ENCODE measurements at places on chromosomes 5 and 9.

- DNase-seq = no peak
Measured at GRCh38 chr5:142110046-142110531, 1.5 kb downstream of the NDFIP1 start.

- no peak for DNase-seq
Measured at GRCh38 chr5:10355071-10355889, 1.8 kb downstream of the MARCHF6 start.

DNA sequence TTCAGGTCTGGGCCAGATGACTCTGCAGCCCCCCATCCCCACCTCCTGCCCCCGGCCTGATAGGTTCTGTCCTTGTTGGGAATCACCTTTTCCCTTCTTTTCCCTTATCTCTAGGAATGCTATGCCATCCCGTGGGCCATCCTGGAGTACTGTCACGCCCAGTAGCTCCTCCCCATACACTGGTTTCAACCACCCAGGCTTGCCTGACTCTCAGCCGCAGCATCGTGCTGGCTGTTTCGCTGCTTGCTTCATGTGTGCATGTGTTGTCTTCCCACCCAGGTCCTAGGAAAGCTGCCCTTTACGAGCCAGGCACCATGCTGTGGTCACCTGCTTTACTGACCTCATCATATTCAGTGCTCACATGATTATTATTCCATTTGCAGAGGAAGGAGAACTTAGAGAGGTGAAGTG is 71.8 kb downstream of the ANGPTL2 start:
- DNase-seq = no peak

DNA sequence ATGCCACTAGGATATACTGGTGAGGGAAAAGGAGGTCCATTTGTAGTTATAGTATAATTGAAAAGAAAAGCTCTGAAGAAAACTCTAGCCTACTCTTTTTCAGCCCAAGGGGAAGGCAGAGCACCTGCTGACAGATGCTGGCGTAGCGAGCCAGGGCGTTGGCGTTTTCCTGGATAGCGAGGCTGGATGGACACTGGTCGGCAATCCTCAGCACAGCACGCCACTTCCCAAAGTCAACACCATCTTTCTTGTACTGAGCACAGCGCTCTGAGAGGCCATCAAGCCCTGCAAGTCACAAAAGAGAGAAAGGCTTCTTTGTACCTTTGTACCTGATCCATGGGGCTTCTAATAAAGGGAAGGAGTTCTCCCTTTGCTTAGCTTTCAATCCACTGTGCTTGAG is 8.2 kb downstream of the ALDOB start:
- no peak for DNase-seq

- no peak for DNase-seq
Measured at GRCh38 chr9:95517559-95518425, 1.0 kb upstream of the PTCH1 start.

GRCh38 chr9:37329576-37329975 is 92.9 kb upstream of the GRHPR start:
- DNase-seq = no peak

GRCh38 chr5:107671742-107672210 is 1.0 kb upstream of the EFNA5 start:
- no peak for DNase-seq

- DNase-seq = no peak
Measured at GRCh38 chr9:90457386-90458190, 185.0 kb downstream of the DIRAS2 start.

GRCh38 chr5:10583663-10584572 is 20.0 kb downstream of the ANKRD33B start:
- no peak for DNase-seq

DNA sequence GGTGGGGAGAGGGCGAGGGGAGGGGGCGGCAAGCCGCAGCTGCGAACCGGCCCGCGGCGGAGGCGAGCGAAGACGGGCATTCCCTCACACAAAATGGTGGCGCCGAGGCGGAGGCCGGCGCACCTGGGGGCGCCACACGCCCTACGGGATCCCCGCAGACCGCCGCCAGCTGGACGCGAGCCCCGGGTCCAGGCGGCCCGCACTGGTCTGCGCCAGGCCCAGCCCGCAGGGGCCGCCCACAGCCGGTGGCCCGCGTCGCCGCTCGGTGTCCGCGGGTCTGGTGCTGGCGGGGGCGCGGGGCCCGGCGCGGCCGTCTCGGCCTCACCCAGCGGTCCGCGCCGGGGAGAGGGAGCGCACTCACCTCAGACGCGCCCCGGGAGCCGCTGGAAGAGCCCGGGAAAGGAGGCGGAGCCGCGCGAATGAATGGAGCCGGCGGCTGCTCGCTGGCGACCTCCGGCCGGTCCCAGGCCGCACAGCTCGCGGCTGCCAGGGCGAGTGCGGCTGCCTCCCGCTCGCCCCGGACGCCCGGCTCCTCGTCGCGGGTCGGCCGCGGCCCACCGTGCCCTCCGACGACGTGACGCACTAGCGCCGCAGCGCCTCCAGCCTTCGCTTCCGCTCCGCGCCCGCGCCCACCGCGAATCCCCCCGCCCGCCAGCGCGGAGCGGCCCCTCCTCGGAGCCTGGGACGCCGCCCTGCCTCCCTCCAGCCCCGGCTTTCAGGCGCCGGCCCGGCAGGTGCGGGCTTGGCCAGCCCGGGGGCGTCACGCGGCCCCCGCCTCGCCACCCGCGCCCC is at the start of gene FAM169A:
TSS of gene FAM169A (minus strand) at position 584 of the 792 bp plus-strand sequence. CDS start 24,711 bp downstream, outside the sequence.
- DNase-seq = peak; percentile 52

GRCh38 chr9:20395651-20396050 is 226.6 kb downstream of the MLLT3 start:
- DNase-seq = no peak

- DNase-seq = no peak
Measured at GRCh38 chr5:96219580-96220281, 213.3 kb downstream of the PCSK1 start.

DNA sequence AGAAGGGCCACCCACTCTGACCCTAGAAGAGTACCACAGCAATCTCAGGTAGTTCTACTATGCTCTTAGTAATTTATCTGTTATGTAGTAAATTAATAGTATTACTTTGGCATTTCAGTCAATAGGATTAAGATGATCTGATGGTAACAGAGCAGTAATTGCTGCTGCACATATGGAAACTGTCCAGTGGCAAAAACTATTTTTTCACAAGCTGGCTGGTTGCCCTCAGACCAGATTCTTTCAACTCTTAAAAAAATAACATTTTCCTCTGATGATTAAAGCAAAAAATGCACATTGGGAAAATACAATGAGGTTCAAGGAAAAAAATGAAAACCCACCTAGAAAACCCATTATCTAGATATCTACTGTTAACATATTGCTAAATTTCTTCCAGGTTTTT is 19.7 kb downstream of the GLRA1 start:
- DNase-seq = no peak

DNA sequence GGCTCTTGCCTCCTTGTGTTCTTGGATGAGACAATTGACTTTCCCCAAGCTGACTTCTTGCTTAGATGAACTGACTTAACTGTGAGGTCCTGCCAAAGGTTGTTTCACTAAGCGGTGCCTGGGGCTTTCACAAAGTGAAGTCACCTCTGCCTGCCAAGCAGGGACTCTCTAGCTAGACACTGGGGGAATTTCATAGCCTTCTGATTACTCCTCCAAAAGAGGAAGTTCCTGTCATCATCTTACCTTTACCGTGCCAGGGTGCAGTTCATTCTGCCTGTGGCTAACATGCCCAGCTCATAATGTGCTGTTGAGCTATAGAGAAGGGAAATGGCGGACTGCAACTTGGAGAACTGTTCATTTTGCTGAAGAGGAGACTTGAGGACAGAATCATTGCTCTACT is 472.0 kb upstream of the WWC1 start:
- DNase-seq = no peak

- no peak for DNase-seq
Measured at GRCh38 chr5:178467568-178468195, 122.5 kb downstream of the COL23A1 start.
